ENCODE measurements at places on chromosomes 5 and 9. TPM values are rescaled to one million over a fixed set of nuclear protein-coding genes. Genes with fewer than 3 reads are reported as not detected.

TMED7 gene
- total RNA-seq: 64.6 TPM

TNFAIP8 gene
- total RNA-seq: 24.8 TPM

ARSI gene
- total RNA-seq: 26.6 TPM

PCDHGA1 gene
- total RNA-seq: 0.26 TPM

C9orf153 gene
- total RNA-seq: not detected

SLCO6A1 gene
- total RNA-seq: not detected

PRUNE2 gene
- total RNA-seq: not detected

NDOR1 gene
- total RNA-seq: 17.2 TPM

INSL6 gene
- not detected for total RNA-seq

CDH9 gene
- total RNA-seq: not detected

All from A549 treated with Mapracorat at 1 μM for 4 hours (cell line).